Hippocampal formation (tissue), 2 donors: ENCODE measurements at places on chromosomes 3 and 15.

- DNase-seq = no peak
Observed at GRCh38 chr3:181564222-181564621, 147.5 kb upstream of the SOX2 start.

- no peak for DNase-seq
Observed at GRCh38 chr3:147361454-147362420, 44.6 kb downstream of the ZIC4 start.

GRCh38 chr15:35061825-35062737 lies 23.0 kb downstream of the NANOGP8 start:
- DNase-seq = no peak

- DNase-seq = no peak
Observed at GRCh38 chr3:179016979-179017670, 54.5 kb downstream of the ZMAT3 start.

DNA sequence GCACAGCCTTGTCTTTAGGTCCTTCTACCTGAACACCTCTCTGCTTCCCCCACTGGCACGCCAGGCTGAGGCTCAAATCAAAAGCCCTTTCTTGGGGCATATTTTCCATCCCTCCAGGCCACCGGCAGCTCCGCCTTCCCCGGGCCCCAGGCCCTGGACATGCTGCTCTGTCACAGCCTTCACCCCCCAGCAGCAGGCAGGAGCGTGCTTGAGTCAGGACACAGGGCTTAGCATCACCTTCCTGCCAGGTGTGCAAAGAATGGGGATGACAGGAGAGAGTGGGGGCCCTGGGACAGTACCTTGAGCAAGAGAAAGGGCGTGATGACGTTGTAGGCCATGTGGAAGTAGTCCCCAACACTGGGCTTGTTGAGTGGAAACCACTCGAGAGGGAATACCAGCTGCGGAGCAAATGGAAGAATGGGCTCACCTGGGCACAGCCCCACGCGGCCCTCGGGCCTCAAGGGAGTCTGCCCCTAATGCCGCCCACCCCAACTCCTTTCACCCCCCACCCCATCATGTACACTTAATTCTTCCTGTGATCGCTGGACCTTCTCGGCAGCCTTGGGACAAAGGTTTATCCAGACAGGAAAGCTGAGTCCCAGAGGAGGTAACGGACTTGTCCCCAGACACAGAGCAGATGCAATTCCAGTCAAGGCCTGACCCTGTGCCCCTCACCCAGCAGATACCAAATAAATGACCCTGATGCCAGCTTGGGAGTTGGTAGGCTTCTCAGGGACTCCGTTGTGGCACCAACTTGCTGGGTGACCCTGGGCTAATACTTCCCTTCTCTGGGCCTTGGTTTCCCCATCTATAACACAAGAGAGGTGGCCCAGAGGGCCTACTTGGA lies 9.1 kb upstream of the CALML4 start:
- DNase-seq = no peak

GRCh38 chr3:18442756-18443664 lies 17.9 kb upstream of the SATB1 start:
- no peak for DNase-seq

DNA sequence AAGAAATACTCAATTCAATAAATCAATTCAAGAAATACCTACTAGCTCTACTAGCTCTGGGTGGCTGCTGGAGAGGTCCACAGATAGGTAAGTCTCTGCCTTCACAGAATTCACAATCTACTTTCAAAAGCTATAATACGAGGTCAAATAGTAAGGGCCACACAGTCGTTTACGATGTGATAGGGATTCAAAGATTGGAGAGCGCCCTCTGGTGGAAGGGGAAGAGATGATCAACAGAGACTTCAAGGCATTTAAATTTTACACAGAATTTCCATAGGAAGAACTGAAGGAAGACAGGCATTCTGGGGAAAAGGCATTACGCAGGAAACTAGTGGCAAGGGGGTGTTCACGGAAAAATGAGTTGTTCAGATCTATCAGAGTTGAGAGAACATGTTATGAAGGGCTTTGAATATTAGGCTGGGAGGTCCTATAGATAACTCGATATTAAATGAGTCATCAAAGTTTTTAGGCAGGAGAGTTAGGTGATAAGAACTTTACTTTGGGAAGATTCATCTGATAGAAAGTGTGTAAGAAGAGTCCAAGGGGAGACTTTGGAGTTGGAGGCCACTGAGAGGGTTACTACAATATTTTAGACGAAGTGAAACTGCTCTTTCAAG lies 128.8 kb downstream of the FRMD5 start:
- DNase-seq = peak; percentile 50

- DNase-seq = no peak
Observed at GRCh38 chr3:188171682-188172467, 17.9 kb downstream of the LPP start.

DNA sequence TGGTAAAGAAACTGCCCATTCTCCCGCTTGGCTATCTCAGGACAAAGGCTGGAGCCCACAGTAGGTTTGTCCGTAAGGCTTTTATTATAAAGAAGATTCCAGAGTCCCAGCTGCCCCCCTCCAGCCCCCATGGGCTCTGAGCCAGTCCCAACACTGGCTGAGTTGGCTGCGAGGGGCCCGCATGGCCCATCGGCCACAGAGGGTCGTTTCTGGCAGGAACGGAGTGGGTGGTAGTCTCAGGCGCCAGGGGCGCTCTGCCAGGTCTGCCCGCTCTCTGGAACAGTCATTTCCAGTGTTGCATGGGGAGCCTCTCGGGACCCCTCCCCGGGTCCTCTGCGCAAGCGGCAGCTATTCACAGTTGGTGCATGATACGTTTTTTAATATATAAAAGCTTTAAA lies 12.2 kb downstream of the H1-8 start:
- DNase-seq = no peak

GRCh38 chr3:152650177-152650576 lies 184.8 kb upstream of the P2RY1 start:
- peak; percentile 96 for DNase-seq

DNA sequence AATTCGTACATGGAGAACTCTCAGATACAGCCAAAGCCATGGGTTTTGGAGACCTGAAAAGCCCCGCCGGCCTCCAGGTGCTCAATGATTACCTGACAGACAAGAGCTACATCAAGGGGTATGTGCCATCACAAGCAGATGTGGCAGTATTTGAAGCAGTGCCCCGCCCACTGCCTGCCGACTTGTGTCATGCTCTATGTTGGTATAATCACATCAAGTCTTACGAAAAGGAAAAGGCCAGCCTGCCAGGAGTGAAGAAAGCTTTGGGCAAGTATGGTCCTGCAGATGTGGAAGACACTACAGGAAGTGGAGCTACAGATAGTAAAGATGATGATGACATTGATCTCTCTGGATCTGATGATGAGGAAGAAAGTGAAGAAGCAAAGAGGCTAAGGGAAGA lies 23.5 kb downstream of the MYO5A start:
- no peak for DNase-seq

DNA sequence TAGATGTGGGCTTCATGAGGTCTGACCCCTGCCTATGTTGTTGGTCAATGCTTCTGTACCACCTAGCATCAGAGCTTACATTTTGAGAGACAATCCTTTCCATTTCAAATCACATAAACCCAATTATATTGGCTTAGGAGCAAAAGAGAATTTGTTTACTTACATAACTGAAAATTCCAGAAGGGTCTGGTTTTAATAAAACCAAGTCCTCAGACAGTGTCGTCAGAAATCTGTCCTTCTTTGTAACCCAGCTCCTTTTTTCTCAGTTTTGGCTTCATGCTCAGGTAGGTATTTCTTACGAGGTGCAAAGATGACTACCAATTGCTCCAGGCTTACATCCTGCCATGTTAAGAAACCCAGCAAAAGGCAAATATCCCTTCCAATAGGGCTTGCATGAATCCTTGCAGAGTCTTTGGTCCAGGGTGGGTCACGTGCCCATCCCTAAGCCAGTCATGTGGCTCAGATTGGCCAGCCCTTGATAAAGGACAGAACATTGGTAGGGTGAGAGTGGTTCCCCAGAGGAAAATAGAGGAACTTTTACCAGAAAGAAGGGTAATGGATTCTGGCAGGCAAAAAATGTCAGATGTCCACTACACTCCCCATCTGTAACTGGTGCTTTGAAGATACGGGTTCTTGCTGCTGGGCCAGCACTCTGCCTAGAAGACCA lies 50.2 kb upstream of the VILL start:
- no peak for DNase-seq

DNA sequence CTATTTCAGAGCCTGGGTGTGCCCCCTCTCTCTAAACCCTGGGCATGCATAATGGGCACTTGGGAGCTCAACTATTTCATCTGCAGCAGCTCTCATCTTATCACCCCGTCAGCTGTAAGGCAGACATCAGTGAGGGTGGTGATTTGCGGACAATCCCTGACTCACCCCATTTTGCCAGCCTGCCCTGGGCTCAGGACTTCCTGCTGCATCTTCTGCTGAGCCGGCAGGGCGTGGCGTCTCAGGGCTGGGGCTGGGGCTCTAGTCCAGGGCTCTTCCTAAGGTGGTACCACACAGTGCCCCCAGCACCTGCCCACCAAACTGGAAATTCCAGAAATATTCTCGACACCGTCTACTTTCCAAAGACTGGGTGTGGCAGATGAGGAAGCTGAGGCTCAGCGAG lies 925 bp upstream of the PSTPIP1 start:
- DNase-seq = no peak

GRCh38 chr3:42994595-42994994 lies 15.5 kb downstream of the GASK1A start:
- no peak for DNase-seq

DNA sequence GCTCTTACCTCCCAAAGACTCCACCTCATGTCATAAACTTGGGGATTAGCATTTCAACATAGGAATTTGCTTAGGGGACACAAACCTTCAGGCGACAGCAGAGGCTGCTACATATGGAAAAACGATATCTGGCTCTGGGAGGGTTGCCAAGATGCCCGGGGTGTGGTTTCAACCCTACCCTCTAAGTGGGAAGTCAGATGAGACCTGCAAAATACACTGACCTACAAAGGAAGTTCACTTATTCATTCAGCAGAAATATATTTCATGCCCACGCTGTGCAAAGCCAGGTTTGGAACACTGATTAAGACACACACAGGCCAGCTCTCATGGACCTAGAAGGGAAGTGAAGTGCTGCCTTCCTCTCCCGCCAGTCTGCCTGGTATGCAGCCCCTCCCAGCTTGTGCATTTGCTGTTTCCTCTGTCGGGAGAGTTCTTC lies 239.3 kb downstream of the FEZF2 start:
- DNase-seq = no peak

GRCh38 chr15:51844747-51845426 lies 15.4 kb downstream of the TMOD3 start:
- no peak for DNase-seq

GRCh38 chr3:177426106-177426877 lies 229.0 kb upstream of the TBL1XR1 start:
- DNase-seq = no peak

DNA sequence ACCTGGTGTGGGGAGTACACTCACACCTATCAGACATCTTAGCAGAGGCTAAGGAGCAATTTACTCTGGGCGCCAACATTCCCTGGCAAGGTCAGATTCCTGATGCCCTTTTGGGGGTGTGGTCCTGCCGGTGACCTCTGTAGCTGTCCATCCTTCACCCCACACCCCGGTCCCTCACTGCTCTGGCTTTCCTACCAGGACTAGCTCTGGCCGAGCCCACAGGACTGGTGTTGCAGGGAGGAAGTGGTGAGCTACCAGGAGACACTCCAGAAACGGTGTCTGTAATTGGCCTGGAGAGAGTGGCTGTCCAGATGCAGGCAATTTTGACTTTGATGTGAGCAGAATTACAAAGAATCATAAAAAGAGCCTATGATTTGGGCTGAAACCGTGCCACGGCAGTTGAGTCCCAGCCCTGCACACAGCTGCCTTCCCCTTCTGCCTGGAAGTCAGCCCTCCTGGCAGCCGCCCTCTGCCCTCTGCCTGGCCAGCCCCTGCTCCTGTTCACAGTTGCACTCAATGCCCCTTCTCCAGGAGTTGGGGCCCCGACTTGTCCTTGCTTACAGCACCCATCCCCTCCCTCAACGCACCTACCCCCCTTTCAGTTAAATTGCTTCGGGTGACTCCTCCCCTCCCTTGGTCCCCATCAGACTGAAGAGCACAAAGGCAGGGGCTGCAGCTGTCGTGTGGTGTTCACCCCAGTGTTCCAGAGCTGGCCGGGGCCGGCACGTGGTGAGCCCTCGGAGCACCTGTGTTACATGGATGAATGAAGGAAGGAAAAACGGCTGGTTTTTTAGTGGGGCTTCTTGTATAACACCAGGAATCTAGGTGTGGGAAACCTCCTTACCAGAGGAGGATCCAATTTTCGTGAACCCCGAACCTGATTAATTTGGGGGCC lies 80.2 kb upstream of the TPM1 start:
- DNase-seq = no peak

DNA sequence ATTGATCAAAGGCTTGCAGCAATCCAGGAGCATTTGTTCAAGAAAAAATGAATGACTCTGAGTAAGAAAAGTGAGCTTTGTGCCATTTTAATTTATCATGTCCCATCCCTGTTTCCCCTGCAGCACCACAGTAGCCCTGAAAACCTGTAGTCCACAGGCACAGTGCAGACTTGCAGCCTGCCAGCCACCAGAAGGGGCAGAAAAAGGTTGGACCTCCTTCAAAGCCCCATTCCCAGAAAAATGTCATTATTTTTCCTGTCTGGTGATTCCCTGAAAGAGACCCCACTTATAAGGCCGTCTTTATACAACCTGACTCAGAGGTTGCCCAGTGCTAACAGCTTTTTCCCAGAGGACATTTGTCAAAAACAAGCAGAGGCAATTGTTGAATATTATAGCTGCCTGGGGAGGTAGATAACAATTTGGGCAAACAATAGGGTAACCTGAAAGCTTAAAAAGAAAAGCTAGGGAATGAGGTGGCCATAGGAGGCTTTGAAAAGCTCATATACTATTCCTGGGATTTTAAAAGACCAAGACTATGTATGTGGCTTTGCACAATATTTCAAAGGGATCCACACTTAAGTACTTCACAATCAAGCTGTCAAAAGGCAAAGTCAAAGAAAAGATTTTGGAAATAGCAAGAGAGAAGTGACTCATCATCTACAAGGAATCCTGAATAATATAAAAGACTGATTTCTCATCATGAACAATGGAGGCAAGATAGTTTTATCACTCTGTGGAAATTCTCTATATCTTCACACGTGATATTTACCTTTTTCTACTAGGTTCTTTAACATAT lies 136.8 kb upstream of the PLXNA1 start:
- DNase-seq = no peak

DNA sequence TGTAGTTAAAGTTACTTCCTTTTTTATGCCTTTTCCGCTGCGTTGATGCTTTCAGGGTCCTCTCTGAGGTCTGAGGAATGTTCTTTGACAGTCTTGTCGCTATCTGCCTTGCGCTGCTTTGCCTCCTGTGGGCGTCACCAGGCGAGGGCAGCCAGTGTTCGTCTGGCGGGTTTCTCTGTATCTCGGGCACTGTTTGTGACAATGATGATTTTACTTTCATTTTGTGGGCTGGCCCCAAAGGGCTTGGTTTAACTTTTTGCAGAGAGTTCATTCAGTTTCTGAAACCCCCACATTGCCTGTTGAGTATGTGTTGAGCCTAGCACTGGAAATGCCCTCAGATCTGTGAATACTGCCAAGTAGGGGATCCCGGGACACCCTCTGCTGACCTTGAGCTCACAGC lies 24.6 kb upstream of the SACM1L start:
- DNase-seq = peak; percentile 16

- no peak for DNase-seq
Observed at GRCh38 chr3:33646406-33646805, 71.6 kb downstream of the CLASP2 start.

- DNase-seq = no peak
Observed at GRCh38 chr15:81812456-81812855, 233.4 kb downstream of the MEX3B start.

- DNase-seq = no peak
Observed at GRCh38 chr15:83200162-83200561, 7.5 kb downstream of the HDGFL3 start.

- no peak for DNase-seq
Observed at GRCh38 chr3:66302288-66302687, 81.5 kb downstream of the SLC25A26 start.

- no peak for DNase-seq
Observed at GRCh38 chr3:66140106-66140505, 80.7 kb upstream of the SLC25A26 start.
